T-helper 2 cell treated with Interferon-gamma antibody and Interleukin-4, amounts not matched to agents 5 μg/mL and 100 μg/mL, for 36 hours (primary cell): ENCODE measurements at places on chromosomes 6 and 20.

GRCh38 chr6:163083141-163083540, 331.4 kb upstream of the QKI start:
- DNase-seq = no peak

GRCh38 chr20:10916312-10916711, 242.5 kb upstream of the JAG1 start:
- DNase-seq = no peak

- no peak for DNase-seq
These were observed 130.8 kb downstream of the OGFRL1 start for GRCh38 chr6:71419217-71420094.

GRCh38 chr6:14141351-14142062, 23.9 kb downstream of the CD83 start:
- DNase-seq = no peak

DNA sequence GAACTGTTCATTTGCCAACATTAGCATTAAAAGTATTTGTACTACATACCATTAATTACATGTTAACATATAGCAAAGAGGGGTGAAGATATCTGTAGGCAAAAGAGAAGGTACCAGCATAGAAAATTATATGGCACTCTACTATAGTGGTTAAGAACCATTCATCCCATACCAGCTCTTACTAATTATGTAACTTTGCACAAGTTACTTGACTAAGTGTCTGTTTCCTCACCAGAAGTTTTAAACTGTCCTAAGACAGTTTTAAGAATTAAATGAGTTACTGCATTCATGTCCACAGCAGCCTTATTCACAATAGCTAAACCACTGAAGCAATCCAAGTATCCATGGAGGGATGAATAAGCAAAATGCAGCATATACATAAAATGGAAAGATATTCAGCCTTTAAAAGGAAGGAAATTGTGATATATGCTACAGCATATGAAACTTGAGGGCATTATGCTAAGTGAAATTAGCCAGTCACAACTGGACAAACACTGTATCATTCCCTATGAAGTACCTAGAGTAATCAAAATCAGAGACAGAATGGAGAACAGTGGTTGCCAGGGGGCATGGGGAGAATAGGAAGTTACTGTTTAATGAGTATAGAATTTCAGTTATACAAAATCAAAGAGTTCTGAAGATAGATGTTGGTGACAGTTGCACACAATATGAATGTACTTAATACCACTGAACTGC, 98.9 kb downstream of the RNGTT start:
- no peak for DNase-seq

- no peak for DNase-seq
These were observed 256.8 kb downstream of the QKI start for GRCh38 chr6:163671355-163671754.

DNA sequence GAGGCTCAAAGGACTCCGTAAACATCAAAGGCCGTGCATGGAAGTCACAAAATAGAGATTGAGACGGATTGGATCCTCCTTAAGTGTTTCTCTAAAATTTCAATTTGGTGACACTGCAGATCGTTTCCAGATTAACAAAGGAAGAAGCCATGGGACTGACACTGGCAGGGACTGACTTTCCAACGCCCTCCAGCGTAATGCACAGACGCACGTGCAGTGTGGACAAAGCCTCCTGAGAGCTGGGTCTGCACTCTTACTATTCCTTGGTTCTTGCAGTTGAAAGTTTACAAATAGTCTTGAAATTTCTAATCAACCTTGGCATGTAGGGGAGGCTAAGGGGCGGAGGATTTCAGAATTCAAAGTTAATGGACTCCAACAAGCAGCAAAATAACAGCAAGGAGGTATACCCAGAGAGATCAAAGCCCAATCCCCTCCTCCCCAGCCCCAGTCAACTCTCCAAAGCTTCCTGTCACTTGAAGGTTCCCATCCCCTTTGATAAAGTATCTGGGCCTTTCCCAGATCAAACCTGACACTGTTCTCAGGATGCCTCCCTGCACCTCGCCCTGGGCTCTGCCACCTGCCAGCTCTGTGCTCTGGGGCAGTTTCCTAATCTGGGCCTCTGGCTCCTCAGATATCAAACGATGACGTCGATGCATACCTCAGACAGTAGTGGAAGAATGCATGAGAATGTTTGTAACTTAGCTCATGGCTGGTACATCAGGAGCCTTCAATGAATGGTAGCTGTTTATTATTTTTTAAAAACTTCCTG, 106.5 kb upstream of the TRAF3IP2 start:
- no peak for DNase-seq

DNA sequence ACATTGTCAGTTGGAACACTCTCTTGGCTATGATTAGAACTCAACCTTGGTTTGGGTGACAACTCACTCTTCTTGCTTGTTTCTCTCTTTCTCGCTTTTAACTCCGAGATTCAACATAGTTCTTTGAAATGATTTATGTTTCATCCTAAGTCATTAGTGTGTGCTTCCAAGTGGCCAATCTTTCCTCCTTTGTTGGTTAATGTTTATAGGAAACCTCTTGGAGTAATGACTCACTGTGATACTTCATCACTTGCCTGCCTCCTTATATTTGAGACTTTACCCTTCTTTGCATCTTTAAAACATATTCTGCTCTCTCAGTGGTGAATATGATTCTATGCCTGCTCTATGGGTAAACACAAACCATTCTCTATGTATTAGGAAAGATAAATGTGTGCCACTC, 279.7 kb upstream of the FLRT3 start:
- DNase-seq = no peak

GRCh38 chr6:130515306-130515705, 149.5 kb downstream of the TMEM200A start:
- no peak for DNase-seq

DNA sequence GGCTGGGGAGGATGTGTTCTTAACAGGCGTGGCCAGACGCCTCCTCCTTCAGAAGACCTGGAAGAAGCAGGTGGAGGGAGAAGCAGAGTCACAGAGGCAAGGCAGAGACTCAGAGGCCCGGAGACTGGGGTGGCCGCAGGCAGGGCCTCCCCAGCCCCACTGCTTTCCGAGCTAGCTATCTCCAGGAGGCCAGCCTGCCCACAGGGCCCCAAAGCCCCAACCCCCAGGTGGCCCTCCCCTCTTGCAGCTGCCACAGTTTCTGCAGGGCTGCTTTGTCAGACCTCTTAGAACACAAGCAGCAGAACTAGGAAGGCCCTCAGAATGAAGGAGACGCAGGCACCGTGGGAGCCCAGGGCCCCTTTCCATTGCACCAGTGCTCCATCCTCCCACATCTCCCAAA, 69.0 kb upstream of the MLN start:
- no peak for DNase-seq

DNA sequence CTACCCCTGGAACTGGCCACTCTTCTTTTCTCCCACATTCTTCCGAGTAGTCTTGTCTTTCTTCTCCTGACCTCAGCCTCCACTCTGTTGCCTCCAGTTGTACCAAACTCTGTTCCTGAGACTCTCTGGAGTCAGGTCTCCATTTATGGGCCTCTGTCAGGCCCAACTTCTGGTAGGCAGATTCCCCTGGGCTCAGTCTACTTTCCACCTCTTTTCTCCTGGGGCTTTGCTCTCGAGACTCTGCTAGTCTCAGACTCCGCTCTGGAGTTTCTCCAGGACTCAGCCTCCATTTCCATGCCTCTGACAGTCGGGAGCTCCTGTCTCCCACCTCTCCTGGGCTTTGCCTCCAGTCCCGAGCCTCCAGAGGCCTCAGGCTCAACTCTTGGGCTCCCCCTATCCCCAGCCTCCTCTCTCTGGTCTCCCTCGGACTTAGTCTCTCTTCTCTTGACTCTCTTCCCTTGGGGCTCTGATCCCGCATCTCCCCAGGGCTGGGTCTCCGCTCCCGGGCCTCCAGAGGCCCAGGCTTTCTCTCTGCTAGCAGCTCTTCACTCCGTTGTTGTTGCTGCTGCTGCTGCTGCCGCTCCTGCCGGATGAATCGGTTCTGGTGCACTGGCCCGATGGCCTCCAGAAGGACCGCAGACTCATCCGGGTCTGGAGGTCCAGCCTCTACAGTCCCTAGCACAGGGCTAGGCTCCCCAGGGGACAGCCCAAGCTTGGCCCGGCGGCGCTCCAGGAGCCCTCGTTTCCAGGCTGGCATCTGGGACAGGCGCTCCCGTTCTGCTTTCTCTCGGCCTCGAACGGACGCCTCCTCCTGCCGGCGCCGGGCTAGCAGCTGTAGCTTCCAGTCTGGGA, 1.1 kb downstream of the PPP1R18 start:
- DNase-seq = no peak

DNA sequence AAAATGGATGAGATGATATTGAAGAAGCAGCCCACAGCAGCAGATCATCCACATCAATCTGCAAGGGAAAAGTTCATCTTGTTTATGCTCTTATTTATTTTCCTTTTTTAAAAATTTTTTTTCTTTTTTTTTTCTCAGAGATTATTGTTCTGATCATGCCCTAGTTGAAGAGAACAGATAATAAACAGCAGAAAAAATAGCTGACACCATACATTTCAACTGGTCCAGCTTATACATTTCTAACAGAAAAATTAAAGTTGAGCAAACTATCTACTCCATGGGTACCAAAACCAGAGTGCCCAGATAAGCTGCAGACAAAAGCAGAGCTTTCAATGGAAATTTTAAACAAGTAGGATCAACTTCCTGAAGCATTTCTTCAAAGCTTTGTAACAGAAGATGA, 9.3 kb downstream of the KIAA0319 start:
- DNase-seq = no peak
